ENCODE measurements at places on chromosomes 12 and 14.
A peak's percentile ranks its signal among the peaks of the same experiment; 100 is the strongest.

- no peak overlapping the region for H3K27ac ChIP-seq
- DNase-seq = no peak
- H3K4me1 ChIP-seq = peaks cover under 1% of the 10 kb centered on the region
- H3K36me3 ChIP-seq = no peaks in the 10 kb centered on the region
Observed at GRCh38 chr14:59823179-59823578, 47.4 kb downstream of the RTN1 start.

GRCh38 chr14:80150301-80150700 is 61.0 kb downstream of the DIO2 start:
- H3K27ac ChIP-seq = no peak overlapping the region
- H3K36me3 ChIP-seq = no peaks in the 10 kb centered on the region
- no peak for DNase-seq
- H3K27me3 ChIP-seq = no peaks in the 10 kb centered on the region

DNA sequence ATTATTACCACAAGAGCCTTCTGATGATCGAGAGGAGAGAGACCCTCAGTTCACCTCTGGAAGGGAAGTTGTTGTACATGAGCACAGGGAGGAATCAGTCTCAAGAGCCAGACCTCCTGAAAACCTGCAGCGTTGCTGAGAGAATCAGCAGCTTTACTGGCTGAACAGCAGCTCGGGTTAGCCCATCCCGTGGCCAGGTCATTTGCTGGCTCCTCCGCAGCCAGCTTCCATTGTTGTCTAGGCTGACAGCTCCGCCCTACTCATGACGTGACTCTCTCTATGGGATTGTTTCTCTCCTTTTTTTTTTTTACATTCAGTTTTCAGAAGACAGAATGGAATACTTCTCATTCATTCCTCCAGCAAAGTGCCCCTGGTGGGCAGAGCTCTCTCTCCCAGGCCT is 69.9 kb downstream of the TGFB3 start:
- peak; percentile 44 for DNase-seq
- H3K4me1 ChIP-seq = peaks cover 3% of the 10 kb centered on the region
- peak overlapping the region; percentile 79 for H3K27ac ChIP-seq

- H3K27me3 ChIP-seq = peaks cover 10% of the 10 kb centered on the region
- no peak for DNase-seq
- peak overlapping the region; percentile 91 for H3K27ac ChIP-seq
- H3K4me1 ChIP-seq = peaks cover 15% of the 10 kb centered on the region
Observed at GRCh38 chr14:75986439-75986765, 839 bp downstream of the IFT43 start.

DNA sequence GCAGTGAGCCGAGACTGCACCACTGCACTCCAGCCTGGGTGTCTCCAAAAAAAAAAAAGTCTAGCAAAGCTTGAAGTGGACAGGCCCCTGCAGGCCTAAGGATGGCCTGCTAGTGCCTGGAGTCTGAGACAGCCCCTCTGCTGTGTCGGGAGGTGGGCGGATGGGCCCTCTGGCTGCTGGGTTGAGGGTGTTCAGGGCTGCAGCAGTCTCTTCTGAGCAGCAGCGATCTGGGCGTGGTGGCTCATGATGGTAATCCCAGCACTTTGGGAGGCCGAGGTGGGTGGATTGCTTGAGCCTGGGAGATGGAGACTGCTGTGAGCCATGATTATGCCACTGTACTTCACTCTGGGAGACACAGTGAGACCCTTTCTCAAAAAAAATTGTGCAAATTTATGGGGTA is 57.0 kb downstream of the ADCK1 start:
- H3K4me1 ChIP-seq = no peaks in the 10 kb centered on the region
- no peak for DNase-seq
- H3K27me3 ChIP-seq = peaks cover 2% of the 10 kb centered on the region
- no peak overlapping the region for H3K4me3 ChIP-seq
- no peak overlapping the region for H3K27ac ChIP-seq

- H3K4me3 ChIP-seq = no peak overlapping the region
- no peaks in the 10 kb centered on the region for H3K36me3 ChIP-seq
- no peak overlapping the region for H3K27ac ChIP-seq
- peaks cover 2% of the 10 kb centered on the region for H3K4me1 ChIP-seq
Observed at GRCh38 chr12:130981074-130981742, 27.5 kb downstream of the ADGRD1 start.

GRCh38 chr14:99465288-99465687 is 15.4 kb downstream of the SETD3 start:
- no peak overlapping the region for H3K27ac ChIP-seq
- H3K4me3 ChIP-seq = no peak overlapping the region
- no peak for DNase-seq
- peaks cover 22% of the 10 kb centered on the region for H3K4me1 ChIP-seq
- peaks cover 20% of the 10 kb centered on the region for H3K36me3 ChIP-seq

GRCh38 chr14:71693381-71693780 is 238.8 kb upstream of the RGS6 start:
- H3K27ac ChIP-seq = no peak overlapping the region
- H3K4me1 ChIP-seq = no peaks in the 10 kb centered on the region
- DNase-seq = no peak
- peaks cover 13% of the 10 kb centered on the region for H3K36me3 ChIP-seq
- H3K4me3 ChIP-seq = no peak overlapping the region
- H3K27me3 ChIP-seq = no peaks in the 10 kb centered on the region

DNA sequence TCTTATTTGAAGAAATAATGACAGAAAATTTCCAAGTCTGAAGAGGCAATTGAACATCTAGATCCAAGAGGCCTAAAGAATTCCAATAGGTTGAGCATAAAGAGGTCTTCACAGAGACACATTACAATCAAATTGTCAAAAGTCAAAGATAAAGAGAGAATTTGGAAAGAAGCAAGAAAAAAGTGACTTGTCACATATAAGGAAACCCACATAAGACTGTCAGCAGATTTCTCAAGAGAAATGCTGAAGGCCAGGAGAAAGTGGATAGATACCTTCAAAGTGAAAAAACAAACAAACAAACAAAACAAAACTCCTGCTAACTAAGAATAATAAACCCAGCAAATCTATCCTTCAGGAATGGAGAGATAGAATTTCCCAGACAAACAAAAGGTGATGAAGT is 118.1 kb upstream of the LGR5 start:
- peaks cover 7% of the 10 kb centered on the region for H3K36me3 ChIP-seq
- H3K27ac ChIP-seq = no peak overlapping the region

DNA sequence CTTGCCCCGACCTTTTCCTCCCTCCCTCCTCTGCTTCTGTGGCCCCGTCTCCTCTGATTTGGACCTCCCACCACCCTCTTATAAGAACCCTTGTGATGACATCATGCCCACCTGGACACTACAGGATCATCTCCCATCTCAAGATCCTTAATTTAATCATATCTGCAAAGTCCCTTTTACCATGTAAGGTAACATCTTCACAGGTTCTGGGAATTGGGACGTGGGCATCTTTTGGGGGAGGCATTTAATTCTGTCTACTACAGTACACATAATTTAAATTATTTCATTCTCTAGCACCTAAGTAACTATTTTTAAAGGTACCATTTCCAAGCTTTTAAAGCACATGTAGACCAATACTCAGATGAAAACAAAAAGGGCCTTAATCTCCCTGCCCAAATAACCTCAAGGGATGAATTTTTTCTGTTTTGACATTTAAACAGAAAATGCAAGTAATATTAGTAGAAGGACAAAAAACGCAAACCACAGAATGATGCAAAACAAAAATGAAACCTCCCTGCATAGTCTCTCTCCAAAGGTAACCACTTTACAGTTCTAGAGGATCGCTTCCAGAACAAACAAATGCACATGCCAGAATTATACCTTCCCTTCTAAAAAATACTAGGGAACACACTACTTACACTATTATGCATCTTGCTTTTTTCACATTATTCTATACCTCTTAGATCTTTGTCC is 222.1 kb downstream of the AACS start:
- peaks cover 1% of the 10 kb centered on the region for H3K27me3 ChIP-seq
- no peaks in the 10 kb centered on the region for H3K4me1 ChIP-seq
- no peaks in the 10 kb centered on the region for H3K36me3 ChIP-seq
- DNase-seq = no peak
- no peak overlapping the region for H3K4me3 ChIP-seq

- no peak overlapping the region for H3K4me3 ChIP-seq
- H3K4me1 ChIP-seq = no peaks in the 10 kb centered on the region
- no peak overlapping the region for H3K27ac ChIP-seq
Observed at GRCh38 chr12:131608740-131609690, 101.9 kb upstream of the SFSWAP start.

GRCh38 chr14:29062976-29063375 is 296.4 kb downstream of the FOXG1 start:
- DNase-seq = no peak
- no peaks in the 10 kb centered on the region for H3K36me3 ChIP-seq
- no peaks in the 10 kb centered on the region for H3K4me1 ChIP-seq
- H3K27me3 ChIP-seq = no peaks in the 10 kb centered on the region

GRCh38 chr14:100305324-100306100 is 732 bp downstream of the SLC25A29 start:
- H3K4me1 ChIP-seq = peaks cover 36% of the 10 kb centered on the region

DNA sequence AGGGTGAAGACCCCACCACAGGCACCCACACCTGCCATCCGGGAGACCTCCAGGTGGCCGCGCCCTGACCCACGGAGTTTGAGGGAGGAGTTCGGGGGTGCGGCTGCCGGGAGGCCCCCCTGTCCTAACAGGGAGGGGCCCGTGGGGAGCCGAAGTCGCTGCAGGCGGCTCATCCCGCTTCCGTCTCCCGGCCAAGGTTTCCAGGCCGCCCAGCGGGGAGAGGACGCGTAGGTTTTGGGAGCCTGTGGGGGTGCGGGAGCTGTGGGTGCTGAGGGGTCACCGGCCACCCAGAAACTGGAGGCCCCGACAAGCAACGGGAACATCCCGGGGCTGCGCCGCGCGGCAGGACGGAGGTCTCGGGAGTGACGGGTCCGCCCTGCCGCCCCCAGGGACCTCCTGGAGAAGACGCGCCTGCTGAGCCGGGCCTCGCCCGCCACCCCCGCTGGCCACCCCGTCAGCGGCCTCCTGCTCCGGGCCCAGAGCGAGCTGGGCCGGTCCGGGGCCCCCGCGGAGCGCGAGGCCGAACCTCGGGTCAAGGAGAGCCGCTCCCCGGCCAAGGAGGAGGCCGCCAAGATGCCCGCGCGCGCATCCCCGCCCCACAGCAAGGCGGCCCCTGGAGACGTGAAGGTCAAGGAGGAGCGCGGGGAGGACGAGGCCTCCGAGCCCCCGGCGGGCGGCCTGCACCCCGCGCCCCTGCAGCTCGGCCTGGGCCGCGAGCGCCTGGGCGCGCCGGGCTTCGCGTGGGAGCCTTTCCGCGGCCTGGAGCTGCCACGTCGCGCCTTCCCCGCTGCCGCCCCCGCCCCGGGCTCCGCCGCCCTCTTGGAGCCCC is 27.6 kb downstream of the LRCOL1 start:
- peaks cover 7% of the 10 kb centered on the region for H3K36me3 ChIP-seq
- H3K4me1 ChIP-seq = peaks cover 4% of the 10 kb centered on the region
- H3K27ac ChIP-seq = no peak overlapping the region
- no peak for DNase-seq
- H3K4me3 ChIP-seq = no peak overlapping the region

- peaks cover 5% of the 10 kb centered on the region for H3K27me3 ChIP-seq
- no peak for DNase-seq
- no peaks in the 10 kb centered on the region for H3K4me1 ChIP-seq
- no peaks in the 10 kb centered on the region for H3K36me3 ChIP-seq
Observed at GRCh38 chr14:94543449-94544124, 17.7 kb upstream of the SERPINA4 start.

DNA sequence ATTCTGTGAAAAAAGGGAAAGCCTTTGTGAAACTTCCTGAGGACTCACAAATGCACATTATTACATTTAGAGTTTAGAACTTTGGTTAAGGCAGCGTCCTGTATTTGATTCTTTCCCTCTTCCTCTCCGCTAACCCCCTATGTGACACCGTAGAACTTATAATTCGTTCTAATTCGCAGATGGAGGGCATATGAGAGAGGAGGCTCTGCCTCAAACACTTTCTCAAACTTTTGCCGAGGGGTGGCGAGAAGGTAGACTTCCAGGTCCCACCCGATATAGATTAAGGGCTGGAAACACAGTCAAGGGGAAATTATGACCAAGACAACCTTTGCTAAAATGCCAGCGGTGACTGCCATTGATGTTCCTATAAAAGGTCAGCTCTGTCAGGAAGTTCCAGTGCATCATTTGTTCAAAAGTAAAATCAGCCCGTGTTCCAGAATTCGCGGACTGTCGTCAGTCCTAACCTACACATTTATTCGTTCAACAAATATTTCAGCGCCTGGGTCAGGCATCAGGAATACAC is 904 bp upstream of the PAPOLA start:
- peaks cover 14% of the 10 kb centered on the region for H3K36me3 ChIP-seq
- peak; percentile 7 for DNase-seq
- peak overlapping the region; percentile 99 for H3K27ac ChIP-seq
- peak overlapping the region; percentile 98 for H3K4me3 ChIP-seq

DNA sequence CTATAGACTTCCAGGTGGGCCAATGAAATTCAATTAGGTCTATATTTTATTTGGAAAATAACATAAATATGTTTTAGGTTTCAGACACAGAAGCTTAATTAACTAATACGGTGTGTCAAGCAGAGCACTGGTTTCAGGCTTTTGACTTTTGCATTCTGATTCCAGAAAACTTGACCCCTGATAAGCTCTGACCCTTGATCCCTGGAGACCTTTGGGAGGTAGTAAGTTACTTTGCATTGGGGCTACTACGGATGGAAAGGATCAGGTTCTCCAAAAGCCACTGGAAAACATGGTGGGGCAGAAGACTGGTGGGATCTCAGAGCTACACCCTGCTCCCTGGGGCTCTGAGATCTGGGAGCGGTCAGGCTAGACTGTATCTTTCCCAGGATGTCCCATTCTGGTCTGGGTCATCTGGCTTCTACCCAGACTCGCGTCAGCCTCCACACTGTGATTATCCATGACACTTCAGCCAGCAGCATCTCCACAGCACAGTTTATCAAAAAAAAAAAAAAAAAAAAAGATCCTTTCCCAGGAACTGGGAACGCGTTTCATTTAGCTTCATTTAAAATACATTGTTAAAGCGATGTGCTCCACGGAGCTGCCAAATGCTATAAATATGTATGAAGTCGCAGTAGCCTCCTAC is 17.8 kb upstream of the EMP1 start:
- peaks cover 6% of the 10 kb centered on the region for H3K36me3 ChIP-seq
- peak overlapping the region; percentile 99 for H3K27ac ChIP-seq
- H3K27me3 ChIP-seq = peaks cover 7% of the 10 kb centered on the region
- H3K4me3 ChIP-seq = peak overlapping the region; percentile 75

- no peak for DNase-seq
- H3K4me3 ChIP-seq = no peak overlapping the region
- H3K36me3 ChIP-seq = peaks cover 4% of the 10 kb centered on the region
- H3K4me1 ChIP-seq = no peaks in the 10 kb centered on the region
- H3K27ac ChIP-seq = no peak overlapping the region
Observed at GRCh38 chr14:99517643-99518381, 36.6 kb downstream of the CCNK start.

GRCh38 chr14:90368946-90369721 is 27.7 kb upstream of the CALM1 start:
- H3K4me1 ChIP-seq = no peaks in the 10 kb centered on the region
- H3K27ac ChIP-seq = no peak overlapping the region
- no peak for DNase-seq
- H3K27me3 ChIP-seq = no peaks in the 10 kb centered on the region
- no peak overlapping the region for H3K4me3 ChIP-seq

- DNase-seq = no peak
- peaks cover 7% of the 10 kb centered on the region for H3K4me1 ChIP-seq
- no peak overlapping the region for H3K27ac ChIP-seq
- H3K36me3 ChIP-seq = peaks cover 11% of the 10 kb centered on the region
Observed at GRCh38 chr12:106780010-106780631, 5.6 kb downstream of the RIC8B start.

Measured in endothelial cell (in vitro differentiated cells).